Immature natural killer cell (primary cell): ENCODE measurements at places on chromosomes 2 and 18.

GRCh38 chr18:49565612-49566011 is 3.8 kb downstream of the LIPG start:
- no peak overlapping the region for H3K4me3 ChIP-seq
- H3K4me1 ChIP-seq: peaks cover 26% of the 10 kb centered on the region
- no peak overlapping the region for H3K27ac ChIP-seq
- H3K27me3 ChIP-seq: peaks cover 26% of the 10 kb centered on the region
- no peak for DNase-seq

DNA sequence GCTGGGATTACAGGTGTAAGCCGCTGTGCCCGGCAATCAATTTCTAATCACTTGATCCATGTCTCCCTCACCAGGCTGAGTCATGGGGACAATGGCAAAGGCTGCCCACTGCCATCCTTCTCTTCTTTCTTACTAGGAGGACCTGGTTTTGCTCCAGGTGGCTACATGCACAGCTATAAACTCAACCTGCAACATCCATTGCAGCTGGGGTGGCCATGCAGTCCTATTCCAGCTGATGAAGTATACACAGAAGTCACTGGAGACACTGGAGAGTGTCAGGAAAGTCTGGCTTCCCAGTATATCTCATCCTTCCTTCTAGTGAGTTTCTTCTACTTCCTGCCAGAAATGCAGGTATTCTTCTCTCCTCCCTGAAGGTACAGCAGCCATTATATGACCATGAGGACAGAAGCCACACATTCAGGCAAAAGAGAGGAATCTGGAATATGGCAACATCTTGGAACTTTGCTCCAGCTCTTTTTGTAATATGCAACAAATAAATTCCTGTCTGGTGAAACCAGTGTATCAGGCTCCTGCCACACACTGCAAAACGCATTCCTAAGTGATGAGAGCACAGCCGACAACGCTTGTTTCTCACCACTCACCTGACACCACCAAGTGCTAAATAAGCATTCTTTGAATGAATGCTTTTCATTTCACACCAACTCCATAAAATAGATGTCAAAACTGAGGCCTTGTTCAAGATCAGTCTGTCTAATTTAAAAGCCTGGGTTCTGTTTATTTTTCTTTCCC is 32.3 kb downstream of the SCTR start:
- H3K27me3 ChIP-seq: peaks cover 2% of the 10 kb centered on the region
- H3K36me3 ChIP-seq: no peaks in the 10 kb centered on the region
- no peak overlapping the region for H3K4me3 ChIP-seq
- DNase-seq: no peak

DNA sequence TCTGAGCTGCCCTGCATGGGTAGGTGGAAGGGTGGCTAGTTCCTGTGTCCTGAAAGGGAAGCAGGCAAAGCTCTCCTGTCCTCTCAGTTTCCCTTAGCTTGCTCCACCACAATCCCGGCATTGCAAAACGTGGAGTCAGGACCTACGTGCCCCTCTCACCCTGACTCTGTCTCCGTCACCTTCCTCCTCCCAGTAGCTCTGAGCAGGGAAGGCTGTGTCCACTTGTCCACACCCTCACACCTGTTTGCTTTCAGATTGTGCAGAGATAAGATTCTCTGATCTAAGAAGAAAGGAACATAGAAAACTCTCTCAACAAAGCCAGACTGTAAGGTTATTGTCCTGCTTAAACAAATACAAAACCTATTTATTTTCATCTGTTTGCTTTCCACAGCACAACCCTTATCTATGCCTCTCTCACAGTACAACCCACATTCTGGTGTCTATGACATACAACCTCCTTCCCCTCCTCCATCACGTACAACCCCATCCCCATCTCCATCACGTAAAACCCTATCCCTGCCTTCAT is 79.0 kb downstream of the ALPK2 start:
- H3K36me3 ChIP-seq: no peaks in the 10 kb centered on the region
- no peaks in the 10 kb centered on the region for H3K4me1 ChIP-seq
- no peak overlapping the region for H3K4me3 ChIP-seq

GRCh38 chr18:55861266-55861665 is 273.3 kb upstream of the TCF4 start:
- no peaks in the 10 kb centered on the region for H3K4me1 ChIP-seq
- peaks cover 2% of the 10 kb centered on the region for H3K27me3 ChIP-seq
- H3K27ac ChIP-seq: no peak overlapping the region

GRCh38 chr2:20614201-20615067 is 36.5 kb downstream of the HS1BP3 start:
- H3K4me3 ChIP-seq: no peak overlapping the region
- H3K4me1 ChIP-seq: peaks cover 16% of the 10 kb centered on the region
- no peak for DNase-seq
- H3K27me3 ChIP-seq: no peaks in the 10 kb centered on the region
- peaks cover 7% of the 10 kb centered on the region for H3K36me3 ChIP-seq

- H3K4me3 ChIP-seq: no peak overlapping the region
- H3K36me3 ChIP-seq: peaks cover 28% of the 10 kb centered on the region
- H3K4me1 ChIP-seq: no peaks in the 10 kb centered on the region
Measured at GRCh38 chr2:200987137-200987536, 23.7 kb upstream of the ORC2 start.

GRCh38 chr2:149313512-149313972 is 16.8 kb upstream of the LYPD6 start:
- H3K4me3 ChIP-seq: no peak overlapping the region
- no peaks in the 10 kb centered on the region for H3K4me1 ChIP-seq
- no peak overlapping the region for H3K27ac ChIP-seq
- no peaks in the 10 kb centered on the region for H3K27me3 ChIP-seq
- H3K36me3 ChIP-seq: no peaks in the 10 kb centered on the region

- H3K4me3 ChIP-seq: peak overlapping the region; percentile 90
- H3K4me1 ChIP-seq: peaks cover 41% of the 10 kb centered on the region
- no peak for DNase-seq
- peak overlapping the region; percentile 97 for H3K27ac ChIP-seq
Measured at GRCh38 chr2:86439879-86440630, 1.1 kb upstream of the KDM3A start.

GRCh38 chr2:84495539-84496146 is 20.7 kb upstream of the DNAH6 start:
- H3K27ac ChIP-seq: no peak overlapping the region
- H3K36me3 ChIP-seq: no peaks in the 10 kb centered on the region
- H3K27me3 ChIP-seq: no peaks in the 10 kb centered on the region
- peak; percentile 57 for DNase-seq

- H3K4me3 ChIP-seq: no peak overlapping the region
- no peaks in the 10 kb centered on the region for H3K36me3 ChIP-seq
- DNase-seq: no peak
- no peak overlapping the region for H3K27ac ChIP-seq
- H3K27me3 ChIP-seq: peaks cover 3% of the 10 kb centered on the region
- H3K4me1 ChIP-seq: no peaks in the 10 kb centered on the region
Measured at GRCh38 chr18:70377857-70378701, 89.2 kb downstream of the SOCS6 start.

DNA sequence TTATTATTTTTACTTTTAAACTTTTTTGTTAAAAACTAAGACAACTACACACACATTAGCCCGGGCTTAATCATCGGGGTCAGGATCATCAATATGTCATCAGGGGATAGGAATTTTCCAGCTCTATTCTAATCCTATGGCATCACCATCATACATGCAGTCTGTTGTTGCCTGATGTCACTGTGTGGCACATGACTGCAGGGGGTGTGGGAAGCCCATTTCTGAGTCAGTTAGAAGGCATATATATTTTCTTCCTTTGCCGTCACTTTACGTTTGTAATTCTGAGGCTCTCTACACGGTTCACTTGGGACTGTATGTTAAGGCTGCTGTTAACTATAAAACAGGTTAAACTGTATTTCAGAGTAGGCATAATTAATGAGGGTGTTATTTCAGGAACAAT is 144.4 kb upstream of the ITGA6 start:
- no peaks in the 10 kb centered on the region for H3K4me1 ChIP-seq
- H3K4me3 ChIP-seq: no peak overlapping the region
- DNase-seq: no peak
- no peaks in the 10 kb centered on the region for H3K36me3 ChIP-seq
- H3K27ac ChIP-seq: no peak overlapping the region
- peaks cover 3% of the 10 kb centered on the region for H3K27me3 ChIP-seq

DNA sequence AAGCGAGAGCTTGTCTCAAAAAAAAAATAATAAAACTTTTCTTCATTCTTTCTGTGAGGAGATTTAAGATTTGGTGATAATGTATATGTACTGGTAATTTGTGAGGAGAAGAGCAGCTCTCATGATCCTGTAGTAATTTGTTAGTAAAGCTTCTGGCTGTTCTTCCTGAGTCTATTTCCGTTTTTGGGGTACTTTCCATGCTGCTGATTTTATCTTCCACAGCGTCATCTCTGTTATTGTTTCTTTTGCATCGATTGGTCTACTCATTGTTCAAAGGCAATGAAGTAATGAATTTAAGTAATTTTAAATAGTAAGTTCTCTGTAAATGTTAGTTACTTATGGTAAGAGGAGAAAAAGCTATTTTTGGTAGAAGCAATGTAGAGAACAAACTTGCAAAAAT is 12.0 kb downstream of the NDUFAF7 start:
- H3K36me3 ChIP-seq: peaks cover 18% of the 10 kb centered on the region
- H3K27me3 ChIP-seq: no peaks in the 10 kb centered on the region
- no peaks in the 10 kb centered on the region for H3K4me1 ChIP-seq
- no peak for DNase-seq
- H3K27ac ChIP-seq: no peak overlapping the region

GRCh38 chr2:3571284-3571683 is 3.8 kb upstream of the RPS7 start:
- no peak overlapping the region for H3K4me3 ChIP-seq
- peaks cover 15% of the 10 kb centered on the region for H3K4me1 ChIP-seq
- H3K27me3 ChIP-seq: peaks cover 7% of the 10 kb centered on the region

DNA sequence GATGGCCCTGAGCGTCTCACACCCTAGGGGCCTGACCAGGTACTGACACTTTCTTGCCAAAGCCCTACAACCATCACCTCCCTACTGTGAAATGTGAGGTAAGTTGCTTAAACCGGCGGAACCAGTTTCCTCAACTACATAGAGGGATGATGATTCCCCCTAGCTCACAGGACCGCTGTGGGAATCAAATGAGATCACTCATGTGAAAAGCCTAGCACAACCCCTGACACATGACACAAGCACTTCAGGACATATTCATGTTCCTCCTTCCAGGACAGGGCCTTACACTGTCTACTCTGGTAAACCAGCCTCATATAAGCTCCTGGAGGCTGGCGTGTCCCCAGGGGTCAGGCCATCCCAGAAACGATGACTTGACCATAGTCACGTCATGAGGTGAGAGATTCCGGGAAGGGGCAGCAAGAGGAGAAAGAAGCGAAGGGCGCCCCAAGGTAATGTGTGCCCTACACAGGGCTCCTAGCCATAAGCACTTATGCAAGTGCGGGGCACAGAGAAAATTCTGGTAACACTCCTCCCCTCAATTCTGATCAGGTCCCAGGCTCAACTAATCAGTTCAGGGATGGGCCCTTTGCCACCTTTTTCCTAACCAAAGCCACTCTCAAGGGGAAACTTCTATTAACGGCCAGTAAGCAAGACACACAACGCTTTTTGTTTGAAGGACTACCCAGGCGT is 49.5 kb downstream of the C2orf42 start:
- no peaks in the 10 kb centered on the region for H3K36me3 ChIP-seq
- H3K27ac ChIP-seq: peak overlapping the region; percentile 100
- peaks cover 67% of the 10 kb centered on the region for H3K4me1 ChIP-seq
- peak overlapping the region; percentile 89 for H3K4me3 ChIP-seq

DNA sequence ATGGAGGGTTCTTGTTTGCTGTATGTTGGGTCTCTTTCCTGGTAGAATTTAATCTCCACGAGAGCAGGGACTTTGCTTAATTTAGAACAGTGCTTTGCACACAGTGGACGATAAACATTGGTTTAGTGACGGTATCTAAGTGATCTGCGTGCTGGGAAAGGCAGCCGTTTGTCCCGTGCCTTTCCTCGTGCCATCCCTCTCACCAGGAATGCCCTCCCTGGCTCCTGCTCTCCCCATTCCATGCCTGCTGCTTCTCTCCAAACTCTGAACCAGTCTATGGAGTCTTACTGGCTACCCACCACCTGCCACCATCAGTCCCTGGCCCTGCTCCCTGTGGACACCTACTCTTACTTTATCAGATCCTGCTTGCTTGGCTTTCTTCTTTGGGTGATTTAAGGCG is 27.3 kb upstream of the TNP1 start:
- peaks cover 15% of the 10 kb centered on the region for H3K27me3 ChIP-seq
- no peak for DNase-seq
- H3K4me3 ChIP-seq: no peak overlapping the region
- no peaks in the 10 kb centered on the region for H3K4me1 ChIP-seq
- H3K27ac ChIP-seq: no peak overlapping the region
- no peaks in the 10 kb centered on the region for H3K36me3 ChIP-seq

DNA sequence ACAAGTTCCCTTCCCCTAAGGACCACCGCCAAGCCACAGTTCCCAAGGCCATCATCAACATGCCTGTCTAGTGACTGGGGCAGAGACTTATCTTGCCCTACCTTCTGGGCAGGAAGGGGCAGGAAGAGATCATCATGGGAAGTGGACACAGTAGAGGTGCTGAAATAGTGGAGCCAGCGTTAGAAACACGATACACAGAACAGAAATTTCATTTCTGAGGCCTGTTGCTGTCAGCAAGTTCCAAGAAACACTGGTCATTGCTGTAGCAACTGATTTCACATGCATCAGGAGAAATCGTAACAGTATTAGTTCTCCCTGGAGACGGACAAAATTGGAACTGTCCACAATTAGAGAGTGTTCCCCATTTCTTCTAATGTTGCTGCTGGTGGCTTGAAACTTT is 83.0 kb downstream of the COLEC12 start:
- H3K27me3 ChIP-seq: no peaks in the 10 kb centered on the region
- H3K27ac ChIP-seq: no peak overlapping the region
- no peaks in the 10 kb centered on the region for H3K4me1 ChIP-seq
- no peaks in the 10 kb centered on the region for H3K36me3 ChIP-seq
- H3K4me3 ChIP-seq: no peak overlapping the region

DNA sequence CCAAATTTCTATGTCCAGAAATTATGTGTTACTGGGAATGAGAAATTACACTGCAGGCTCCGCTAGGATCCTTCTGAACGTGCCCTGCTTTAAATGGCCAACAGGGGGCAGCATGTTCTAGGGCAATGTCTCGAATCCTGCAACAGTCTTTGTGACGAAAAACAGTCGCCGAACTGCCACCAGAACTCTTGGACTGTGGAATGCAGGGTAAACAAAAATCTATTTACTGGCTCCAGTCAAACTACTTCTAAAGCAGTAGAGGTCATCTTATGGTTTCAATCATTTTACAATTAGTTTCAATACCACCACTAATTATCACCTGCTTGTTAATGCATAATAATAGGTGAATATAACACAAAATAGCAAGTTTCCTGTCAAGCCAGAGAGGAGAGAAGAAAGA is 9.8 kb upstream of the ZNF397 start:
- peak overlapping the region; percentile 67 for H3K4me3 ChIP-seq
- H3K27me3 ChIP-seq: no peaks in the 10 kb centered on the region
- peaks cover 3% of the 10 kb centered on the region for H3K4me1 ChIP-seq
- H3K36me3 ChIP-seq: no peaks in the 10 kb centered on the region

DNA sequence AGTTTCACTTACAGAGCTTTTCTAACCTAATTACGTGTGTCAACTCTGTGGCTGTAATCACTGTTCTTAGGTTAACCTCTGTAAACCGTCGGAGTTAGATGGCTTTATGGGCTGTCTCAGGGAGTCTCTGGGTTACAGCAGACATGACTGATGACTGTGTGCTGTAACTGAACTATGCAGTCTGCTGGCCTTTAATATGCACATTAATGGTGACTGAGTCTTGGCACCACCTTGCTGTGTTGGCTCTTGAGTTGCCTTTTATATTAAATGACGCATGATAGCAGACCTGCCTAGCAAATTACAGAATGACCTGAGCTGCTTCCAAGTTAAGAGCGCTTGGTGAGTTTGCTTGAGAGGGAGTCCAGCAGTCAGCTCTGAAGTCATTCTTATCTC is 90.1 kb downstream of the ACKR3 start:
- no peaks in the 10 kb centered on the region for H3K36me3 ChIP-seq
- no peak overlapping the region for H3K4me3 ChIP-seq
- DNase-seq: no peak
